ENCODE measurements at places on chromosomes 1 and 21.

- DNase-seq = no peak
These were observed 12.9 kb downstream of the PI4KB start for GRCh38 chr1:151314137-151314875.

DNA sequence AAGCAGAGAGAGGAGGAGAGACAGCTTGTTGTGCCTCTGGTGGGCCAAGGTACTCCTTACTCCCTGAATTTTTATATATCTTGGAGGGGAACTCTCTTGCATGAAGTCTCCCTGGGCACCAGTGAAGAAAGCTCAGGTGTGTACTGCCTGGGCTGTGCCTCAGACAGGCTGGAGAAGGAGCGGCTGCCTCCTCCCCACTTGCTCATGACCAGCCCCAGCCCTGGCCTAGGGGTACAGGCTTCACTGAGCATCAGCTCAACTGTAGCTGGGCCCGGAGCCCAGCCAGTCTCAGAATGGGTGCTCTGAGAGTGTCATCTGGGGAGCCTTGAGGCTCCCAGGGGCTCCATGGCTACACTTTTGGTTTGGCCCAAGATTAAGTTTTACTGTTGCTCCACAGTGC lies 44.8 kb upstream of the TENT5C start:
- DNase-seq = no peak

DNA sequence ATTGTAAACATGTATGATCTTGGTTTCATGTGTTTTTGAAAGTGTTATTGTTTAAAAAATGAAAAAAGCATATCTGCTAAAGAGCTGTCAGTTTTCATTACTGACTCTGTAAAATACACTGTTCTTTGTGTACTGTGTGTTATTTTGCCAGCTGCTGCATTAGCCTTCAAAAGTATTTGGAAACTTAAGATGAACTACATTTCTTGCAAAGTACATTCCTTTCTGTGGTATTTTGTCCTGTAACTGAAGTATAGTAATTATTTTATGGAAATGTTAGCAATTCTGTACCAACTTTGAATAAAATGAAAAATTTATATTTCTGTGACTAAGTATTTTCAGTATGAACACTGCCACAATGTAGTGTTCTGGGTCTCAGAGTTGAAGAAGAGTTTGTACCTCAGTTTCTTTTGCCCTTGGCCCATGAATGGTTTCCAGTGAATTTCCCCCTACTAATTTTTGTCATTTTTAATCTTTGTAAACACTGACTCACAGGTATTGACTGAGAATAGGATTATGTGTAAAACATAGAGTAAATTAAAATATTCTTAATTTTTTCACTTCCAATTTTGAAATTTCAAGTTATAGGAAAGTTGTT lies 32.7 kb downstream of the MRPS6 start:
- DNase-seq = no peak

- no peak for DNase-seq
These were observed 159.4 kb upstream of the UBE2U start for GRCh38 chr1:64043976-64044375.

- DNase-seq = peak; percentile 92
These were observed at the start of gene TMEM50A for GRCh38 chr1:25338188-25338981. TSS of gene TMEM50A (plus strand) at chr1:25338334. CDS start at chr1:25340487, 2,153 bp downstream.

DNA sequence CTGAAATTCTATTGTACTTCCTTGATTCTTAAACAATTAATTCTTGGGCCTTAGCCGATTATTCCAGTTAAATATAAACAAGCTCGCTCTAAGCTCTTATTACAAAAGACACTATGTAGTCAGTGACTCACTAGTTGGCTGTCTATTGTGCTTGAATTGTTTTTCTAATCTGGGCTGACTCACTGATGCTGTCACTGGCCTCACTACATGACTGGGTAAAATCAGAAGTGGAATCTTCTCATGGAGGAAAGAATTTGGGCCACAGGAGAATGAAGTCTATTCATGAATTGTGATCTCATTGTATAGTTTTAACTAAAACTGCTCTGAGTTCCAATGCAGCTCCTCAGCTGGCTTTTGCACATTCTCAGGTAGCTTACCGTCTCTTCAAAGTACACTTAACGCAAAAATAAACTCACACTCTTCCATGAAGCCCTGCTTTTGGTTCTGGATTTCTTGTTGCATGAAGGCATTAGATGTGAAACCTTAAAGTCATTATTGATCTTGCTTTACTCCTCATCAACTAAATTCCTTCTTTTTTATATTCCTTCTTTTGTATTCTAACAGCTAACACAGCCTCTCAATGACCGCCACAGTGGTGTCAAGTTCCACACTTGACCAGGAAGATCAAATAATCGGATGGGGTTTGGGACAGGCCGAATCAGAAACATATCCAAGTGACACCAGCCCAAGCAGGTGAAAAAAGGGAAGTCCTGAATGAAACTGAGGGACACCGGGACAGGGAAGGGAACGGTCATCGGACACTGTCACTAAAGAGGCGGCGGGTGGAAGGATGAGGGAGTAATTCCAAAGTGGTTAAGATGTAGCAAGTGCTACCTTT lies 80.9 kb upstream of the LBR start:
- DNase-seq = peak; percentile 18

GRCh38 chr1:74531796-74532195 lies 19.4 kb upstream of the LRRC53 start:
- DNase-seq = no peak

DNA sequence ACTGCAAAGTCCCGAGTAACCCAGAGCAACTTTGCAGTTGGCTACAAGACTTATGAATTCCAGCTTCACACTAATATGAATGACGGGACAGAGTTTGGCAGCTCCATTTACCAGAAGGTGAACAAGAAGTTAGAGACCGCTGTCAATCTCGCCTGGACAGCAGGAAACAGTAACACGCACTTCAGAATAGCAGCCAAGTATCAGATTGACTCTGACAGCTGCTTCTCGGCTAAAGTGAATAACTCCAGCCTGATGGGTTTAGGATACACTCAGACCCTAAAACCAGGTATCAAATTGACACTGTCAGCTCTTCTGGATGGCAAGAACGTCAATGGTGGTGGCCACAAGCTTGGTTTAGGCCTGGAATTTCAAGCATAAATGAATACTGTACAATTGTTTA lies 66.8 kb downstream of the ACBD6 start:
- no peak for DNase-seq

DNA sequence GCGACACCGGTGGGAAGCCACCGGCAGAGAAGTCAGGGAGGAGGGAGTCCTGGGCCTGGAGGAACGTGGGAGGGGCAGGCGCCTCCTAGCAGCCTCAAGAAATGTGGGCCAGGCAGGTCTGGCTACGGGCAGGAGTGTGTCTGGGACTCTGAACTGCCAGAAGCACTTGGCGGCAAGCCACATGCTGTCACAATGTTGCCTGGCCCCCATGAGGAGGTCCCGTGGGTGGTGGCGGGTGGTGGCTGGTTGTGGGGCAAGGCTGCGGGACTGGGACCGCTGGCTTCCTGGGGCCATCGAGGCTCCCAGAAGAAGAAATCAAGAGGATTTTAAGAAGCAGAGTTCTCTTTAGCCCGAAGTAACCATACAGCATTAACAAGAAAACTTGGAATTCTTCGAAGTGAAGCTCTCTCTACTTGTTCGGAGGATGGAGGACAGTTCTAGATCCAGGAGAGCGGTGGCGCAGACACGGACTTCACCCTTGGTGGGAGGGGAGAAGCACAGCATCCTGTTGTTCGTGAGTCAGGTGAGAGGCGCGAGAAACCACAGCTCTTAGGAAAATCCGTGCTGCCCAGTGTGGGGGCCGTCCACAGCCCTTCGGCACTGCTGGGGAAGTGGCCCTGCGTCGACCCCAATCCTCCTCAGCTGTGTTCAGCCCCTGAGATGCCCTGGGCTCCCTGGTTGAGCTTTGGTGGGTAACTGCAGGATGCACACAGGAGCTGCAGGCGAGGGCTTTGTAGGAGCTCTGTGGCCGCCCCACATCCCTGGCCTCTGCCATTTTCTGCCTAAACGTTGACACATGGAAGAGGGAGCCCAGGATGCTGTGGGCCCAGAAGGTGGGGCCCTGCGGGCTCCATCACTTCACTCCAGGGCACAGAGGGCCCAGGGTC lies 12.4 kb downstream of the SKI start:
- peak; percentile 51 for DNase-seq

- no peak for DNase-seq
These were observed 71.9 kb upstream of the PRDX6 start for GRCh38 chr1:173405281-173405680.

- DNase-seq = no peak
These were observed 2.3 kb upstream of the MSH4 start for GRCh38 chr1:75794382-75794781.

DNA sequence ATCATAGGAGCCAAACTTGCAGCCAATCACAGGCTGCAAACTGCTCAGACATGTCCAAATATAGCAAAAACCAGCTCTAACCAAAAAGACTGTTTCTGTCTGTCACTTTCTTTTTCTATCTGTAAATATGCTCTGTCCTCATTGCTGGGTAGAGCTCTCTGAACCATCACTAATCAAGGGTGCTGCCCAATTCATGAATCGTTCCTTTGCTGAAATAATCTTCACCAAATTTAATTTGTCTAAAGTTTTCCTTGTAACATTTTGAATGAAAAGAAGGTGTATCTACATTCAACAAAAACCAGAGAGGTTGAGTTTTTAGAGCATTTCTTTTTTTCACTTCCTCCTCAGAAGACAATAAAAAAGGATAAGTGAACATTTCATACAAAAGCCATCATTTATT lies 1221.7 kb upstream of the ADGRL2 start:
- no peak for DNase-seq

DNA sequence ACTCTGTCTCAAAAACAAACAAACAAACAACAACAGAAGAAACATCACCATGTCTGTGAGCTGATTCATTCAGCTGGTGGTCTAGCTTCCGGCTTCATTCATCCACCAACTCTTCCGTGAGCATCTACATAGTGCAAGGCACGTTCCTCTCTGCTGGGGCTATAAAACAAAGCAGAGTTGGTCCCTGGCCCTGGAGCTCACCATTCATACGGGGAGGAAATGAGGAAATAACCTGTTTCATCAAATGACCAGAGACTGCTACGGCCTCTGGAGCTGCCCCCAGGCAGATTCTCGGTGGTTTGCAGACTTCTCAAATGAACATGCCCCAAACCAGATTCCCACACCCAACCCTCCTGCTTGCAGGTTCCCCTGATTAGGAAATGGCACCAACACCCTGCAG lies 41.0 kb upstream of the ID3 start:
- no peak for DNase-seq

- no peak for DNase-seq
These were observed 8.8 kb downstream of the USP16 start for GRCh38 chr21:29033301-29033700.

GRCh38 chr1:184836141-184836540 lies 81.5 kb upstream of the EDEM3 start:
- DNase-seq = no peak

DNA sequence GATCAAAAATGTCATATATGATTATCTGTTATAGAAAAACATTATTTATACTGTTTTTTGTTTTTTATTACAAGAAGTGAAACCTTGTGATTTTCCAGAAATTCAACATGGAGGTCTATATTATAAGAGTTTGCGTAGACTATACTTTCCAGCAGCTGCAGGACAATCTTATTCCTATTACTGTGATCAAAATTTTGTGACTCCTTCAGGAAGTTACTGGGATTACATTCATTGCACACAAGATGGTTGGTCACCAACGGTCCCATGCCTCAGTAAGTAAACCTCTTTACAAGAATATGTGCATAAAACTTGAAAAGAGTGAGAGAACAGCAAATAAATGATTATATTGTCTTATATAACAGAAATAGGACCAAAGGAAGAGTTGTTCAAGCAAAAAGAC lies 14.5 kb downstream of the CFHR4 start:
- no peak for DNase-seq

DNA sequence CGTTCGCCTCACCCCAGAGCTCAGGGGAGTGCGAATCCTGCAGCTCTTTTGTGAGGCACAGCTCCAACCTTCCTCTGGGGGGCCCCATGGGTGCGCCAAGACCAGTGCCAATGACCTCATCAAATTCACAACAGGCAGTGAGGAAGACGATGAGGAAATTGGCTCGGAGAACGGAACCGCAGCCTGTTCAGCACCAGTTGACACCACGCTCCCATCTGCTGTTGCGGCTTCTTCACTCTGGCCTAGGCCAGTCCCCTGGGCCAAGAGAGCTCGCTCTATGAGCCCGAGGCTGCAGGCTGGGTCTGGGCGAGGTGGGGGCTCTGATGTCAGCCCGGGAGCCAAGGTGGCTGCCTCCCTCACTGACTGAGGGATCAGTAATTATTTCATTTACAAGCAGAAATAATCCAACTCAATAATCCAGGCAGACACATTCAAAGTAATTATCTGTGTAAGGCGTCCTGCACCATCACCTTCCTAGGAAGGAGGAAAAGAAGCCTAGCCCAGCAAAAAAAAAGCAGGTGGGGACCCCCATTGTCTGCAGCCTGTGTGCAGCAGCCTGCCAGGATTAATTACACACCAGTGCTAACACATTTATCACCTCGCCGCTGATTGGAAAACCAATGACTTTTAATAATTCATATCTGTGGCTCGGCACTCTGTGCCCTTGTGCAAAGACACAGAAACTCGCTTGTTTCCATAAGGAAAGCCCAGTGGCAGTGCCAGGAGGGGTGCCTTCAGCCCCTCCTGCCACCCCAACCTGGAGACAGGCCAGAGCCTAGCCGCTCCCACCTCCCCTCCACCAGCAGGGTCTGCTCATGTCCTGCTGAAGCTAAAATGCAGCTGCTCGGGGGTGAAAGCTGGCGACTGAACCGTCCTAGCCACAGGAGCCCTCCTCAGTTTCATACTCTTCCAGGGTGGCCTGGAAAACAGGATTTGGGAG lies 1.9 kb downstream of the PLEKHA6 start:
- no peak for DNase-seq

GRCh38 chr1:192626366-192627179 lies 9.4 kb upstream of the RGS13 start:
- no peak for DNase-seq

- no peak for DNase-seq
These were observed 323.5 kb downstream of the DUSP10 start for GRCh38 chr1:221418346-221418745.

GRCh38 chr1:9376430-9376829 lies 83.7 kb downstream of the SPSB1 start:
- DNase-seq = no peak

GRCh38 chr1:243293941-243294722 lies 38.3 kb downstream of the SDCCAG8 start:
- DNase-seq = no peak

DNA sequence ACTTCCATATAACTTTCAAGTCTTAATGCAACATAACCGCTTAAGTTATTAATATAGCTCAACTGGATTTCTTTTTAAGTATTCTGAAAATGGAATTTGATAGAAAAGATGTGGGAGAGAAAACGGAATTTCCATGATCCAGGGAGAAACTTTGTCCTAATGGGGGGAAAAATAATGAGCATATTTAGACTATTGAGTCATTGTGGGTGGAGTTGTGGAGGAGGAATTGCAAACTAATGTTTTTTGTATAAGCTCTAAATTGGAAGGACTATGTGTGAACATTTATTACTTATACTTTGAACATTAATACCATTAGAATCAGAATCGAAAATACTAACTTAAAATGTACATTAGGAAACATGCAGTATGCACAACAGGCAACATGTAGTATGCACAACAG lies 159.9 kb upstream of the NEGR1 start:
- no peak for DNase-seq

GRCh38 chr1:177969825-177970371 lies at the start of gene SEC16B:
TSS of gene SEC16B (minus strand) at chr1:177970058. CDS start at chr1:177967981, 2,077 bp downstream.
- DNase-seq = no peak

GRCh38 chr1:42221456-42221855 lies 56.9 kb upstream of the GUCA2A start:
- DNase-seq = no peak

GRCh38 chr1:67839826-67840225 lies 6.6 kb upstream of the GNG12 start:
- DNase-seq = no peak
